ENCODE measurements at places on chromosomes 16 and 17.

DNA sequence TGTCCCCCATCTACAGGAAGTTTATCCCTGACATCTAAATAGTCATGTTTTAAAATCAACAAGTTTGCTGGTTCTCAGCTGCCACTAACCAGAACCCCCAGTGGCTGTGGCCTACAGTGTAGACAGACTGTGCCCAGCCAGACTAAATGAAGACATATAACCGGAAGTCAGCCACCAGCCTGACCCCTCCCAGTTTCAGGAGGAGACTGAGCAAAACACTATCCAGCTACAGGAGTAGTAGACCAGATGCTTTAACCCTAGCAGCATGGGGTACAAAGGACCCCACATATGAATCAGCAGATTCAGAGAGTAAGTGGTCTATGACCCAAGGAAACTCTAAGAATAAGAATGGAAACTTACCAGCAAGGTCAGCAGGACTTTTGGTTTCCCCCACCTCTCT lies 83.4 kb downstream of the HIC1 start:
- no peak for DNase-seq

- DNase-seq, result no peak
Measured at GRCh38 chr17:27585153-27585681, 45.8 kb upstream of the LGALS9 start.

DNA sequence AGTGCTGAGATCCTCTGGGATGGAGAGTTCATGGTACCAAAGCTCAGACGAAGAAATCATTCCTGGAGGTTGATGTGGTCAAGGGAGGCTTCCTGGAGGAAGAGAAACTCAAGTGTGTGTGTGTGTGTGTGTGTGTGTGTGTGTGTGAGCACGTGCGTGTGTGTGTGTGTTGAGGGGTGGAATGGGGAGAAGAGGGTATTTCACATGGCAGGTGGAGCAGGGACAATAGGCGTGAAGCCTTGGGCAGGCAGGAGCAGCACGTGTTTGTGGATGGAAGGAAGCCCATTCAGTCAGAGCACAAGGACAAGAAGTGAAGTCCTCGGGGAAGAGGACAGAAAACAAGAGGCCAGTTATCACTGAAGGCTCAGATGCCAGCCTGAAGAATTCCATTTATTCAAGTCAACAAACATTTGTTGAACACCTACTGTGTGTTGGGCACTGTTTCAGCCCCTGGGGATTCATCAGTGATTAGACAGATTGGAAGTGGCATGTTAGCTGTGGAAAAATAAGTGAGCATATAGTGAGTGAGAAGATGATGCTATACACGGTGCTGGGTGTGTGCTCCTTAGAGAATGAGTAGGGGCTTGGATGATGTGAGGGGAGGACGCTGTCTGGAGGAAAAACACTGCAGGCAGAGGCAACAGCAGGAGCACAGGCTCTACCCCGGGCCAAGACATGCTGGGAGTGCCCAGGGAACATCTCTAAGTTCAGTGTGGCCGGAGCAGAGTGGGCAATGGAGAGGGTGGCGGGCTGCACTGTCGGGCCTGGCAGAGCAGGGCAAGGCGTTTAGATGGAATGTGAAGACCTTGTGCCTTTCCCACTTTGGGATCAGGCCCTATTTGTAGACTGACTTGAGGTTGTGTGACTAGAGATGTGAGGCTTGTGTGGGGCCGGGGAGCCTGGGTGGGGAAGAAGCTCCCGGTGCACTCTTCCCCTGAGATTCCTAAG lies 267.1 kb downstream of the CBLN1 start:
- DNase-seq, result no peak

DNA sequence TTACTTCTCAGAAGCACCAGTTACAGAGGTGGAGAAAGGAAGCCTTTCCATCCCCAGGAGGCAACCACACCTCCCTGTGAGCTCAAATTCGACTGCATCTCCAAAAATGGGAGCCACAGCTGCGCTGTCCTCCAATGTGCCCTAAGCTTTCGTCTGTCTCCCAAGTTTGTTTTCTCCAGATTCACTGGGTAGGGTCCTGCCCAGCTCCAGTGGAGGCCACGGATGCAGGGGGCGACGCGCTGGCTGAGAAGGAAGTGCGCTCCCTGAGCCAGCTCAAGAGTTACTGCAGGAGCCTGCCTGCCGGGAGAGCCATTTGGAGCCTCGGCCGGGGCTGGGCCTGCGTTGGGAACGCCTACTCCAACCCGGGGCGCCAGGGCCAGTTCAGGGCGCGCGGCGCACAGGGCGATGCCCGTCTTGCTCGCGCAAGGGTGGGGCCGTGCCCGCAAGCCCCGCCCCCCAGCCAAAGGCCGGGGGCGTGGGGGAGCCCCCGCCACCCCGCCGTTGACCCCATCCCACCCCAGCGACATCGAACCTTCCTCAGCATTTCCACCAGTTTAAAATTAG lies 19.5 kb downstream of the SIAH1 start:
- DNase-seq, result peak; percentile 75

DNA sequence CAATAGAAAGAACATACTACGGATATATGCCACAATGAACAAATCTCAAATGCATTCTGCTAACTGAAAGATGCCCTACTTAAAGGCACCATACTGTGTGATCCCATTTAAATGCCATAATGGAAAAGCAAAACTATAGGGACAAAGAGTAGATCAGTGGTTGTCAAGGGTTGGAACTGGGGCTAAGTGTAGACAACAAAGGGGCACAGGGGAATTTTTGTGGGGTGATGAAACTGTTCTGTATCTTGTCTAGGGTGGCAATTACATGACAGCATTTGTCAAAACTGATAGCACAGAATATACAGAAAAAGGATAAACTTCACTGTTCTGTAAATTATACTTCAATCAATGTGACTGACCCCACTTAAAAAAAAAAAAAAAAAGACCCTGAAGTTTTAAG lies 17.7 kb downstream of the GFOD2 start:
- DNase-seq, result no peak

DNA sequence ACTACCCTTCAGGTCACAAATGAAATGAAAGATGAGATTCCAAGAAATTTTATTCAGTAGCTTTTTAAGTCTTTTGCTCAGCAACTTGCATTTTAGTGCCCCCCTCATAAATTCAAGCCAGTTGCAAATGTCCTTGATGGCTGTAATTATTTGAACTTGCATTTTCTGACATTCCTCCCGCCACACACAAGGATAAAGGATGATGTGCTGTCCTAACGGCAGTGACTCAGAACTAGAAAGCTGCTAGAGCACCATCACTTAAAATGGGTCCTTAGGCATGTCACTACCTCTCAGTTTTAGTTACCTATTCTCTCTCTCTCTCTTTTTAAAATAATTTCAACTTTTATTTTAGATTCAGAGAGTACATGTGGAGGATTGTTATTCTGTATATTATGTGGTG lies 306.7 kb downstream of the CNTNAP4 start:
- DNase-seq, result no peak

- no peak for DNase-seq
Measured at GRCh38 chr16:89853306-89853993, 19.9 kb upstream of the TCF25 start.

DNA sequence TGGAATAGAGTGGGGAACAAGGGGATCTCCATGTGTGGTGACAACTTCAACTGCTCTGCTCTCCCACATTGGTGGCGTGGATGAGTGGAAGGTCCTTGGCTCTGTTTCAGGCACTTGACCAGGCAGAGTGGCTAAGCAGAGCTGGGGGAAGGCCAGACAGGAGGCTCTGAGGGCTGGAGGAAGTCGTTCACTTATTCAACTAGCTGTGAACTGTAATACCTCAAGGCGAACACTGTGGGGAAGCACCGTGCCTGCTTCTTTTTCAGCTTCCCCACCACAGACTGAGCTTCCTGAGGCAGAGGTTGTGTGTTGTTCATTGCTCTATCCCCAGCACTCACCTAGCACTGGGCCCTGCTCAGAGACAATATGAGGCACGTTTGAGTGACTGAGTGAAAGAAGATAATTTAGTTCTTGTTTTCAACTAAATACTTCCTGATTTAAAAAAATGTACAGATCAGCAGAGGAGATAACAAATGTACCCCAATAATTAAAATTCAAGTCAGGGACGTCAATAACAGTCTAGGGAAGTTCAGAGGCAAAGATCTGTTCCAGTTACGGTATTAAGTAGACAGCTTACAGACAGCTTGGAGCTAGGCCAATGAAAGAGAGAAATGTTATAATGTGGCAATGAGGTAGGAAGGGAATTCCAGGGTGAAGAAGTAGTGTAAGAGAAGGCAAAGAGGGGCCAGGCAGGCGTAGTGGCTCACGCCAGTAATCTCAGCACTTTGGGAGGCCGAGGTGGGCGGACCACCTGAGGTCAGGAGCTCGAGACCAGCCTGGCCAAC lies 34.7 kb downstream of the MYO18A start:
- DNase-seq, result peak; percentile 51

DNA sequence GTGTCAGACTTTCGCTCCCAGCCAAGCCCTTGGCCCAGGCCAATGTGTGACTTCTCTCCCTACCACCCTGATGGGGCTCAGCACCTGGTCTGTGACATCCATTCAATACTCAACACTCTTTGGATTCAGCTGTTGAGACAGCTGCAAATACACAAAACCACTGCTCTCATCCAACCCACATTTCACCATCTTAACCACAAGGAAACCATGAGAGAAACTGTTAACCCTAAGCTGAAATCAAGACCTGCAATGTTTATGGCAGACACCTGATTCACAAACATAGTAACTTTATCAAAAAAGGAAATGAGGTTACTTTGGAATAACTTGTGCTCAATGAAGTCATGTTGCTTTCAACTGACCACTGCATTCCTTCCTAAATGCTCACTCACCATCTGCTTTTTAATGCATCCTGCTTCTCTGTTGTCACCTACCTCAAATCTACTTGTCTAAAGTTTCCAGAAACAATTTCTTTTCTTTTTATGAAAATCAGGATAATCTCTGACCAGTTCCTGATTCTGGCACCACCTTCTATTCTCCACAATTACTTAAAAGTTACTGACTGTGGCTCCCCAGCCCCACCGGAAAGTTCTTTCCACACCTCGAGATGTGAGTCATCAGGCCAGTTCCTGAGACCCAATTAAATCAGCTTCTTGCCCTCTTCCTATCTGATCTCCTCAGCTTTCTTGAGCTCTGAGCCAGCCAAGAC lies 88.2 kb downstream of the NOG start:
- no peak for DNase-seq

DNA sequence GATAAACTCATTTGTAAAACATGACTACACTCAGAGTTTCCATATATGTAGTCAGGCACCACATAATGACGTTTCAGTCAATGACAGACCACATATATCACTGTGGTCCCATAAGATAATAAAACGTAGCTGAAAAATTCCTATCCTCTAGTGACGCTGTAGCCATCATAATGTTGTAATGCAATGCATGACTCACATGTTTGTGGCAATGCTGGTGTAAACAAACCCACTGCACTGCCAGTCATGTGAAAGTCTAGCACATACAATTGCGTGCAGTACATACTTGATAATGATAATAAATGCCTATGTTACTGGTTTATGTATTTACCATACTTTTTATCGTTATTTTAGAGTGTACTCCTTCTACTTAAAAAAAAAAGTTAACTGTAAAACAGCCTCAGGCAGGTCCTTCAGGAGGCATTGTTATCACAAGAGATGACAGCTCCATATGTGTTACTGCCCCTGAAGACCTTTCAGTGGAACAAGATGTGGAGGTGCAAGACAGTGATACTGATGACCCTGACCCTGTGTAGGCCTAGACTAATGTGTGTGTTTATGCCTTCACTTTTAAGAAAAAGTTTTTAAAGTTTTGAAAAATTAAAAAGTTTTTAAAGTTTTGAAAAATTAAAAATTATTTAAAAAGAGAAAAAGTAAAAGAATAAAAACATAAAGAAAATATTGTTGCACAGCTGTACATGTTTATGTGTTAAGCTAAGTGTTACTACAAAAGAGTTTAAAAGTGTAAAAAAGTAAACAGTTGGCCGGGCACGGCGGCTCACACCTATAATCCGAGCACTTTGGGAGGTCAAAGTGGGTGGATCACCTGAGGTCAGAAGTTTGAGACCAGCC lies 9.0 kb downstream of the STAT5B start:
- peak; percentile 32 for DNase-seq

DNA sequence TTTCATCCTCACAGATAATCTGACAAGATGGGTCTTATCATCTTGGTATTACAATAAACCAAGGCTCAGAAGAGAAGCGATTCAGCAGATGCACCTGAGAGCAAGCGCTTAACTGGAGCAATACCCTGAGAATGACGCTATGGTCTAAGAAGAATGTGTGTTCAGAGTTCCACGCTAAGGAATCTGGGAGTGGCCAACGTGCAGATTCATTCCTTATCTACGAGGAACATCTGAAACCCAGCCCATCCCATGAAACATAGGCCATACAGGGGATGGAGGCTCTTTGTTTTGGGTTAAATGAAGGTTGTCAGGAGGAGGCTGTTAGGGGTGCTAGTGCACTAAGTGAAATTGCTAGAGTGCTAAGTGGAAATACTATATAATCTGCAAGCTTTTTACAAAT lies 28.5 kb upstream of the KDM8 start:
- DNase-seq, result no peak

DNA sequence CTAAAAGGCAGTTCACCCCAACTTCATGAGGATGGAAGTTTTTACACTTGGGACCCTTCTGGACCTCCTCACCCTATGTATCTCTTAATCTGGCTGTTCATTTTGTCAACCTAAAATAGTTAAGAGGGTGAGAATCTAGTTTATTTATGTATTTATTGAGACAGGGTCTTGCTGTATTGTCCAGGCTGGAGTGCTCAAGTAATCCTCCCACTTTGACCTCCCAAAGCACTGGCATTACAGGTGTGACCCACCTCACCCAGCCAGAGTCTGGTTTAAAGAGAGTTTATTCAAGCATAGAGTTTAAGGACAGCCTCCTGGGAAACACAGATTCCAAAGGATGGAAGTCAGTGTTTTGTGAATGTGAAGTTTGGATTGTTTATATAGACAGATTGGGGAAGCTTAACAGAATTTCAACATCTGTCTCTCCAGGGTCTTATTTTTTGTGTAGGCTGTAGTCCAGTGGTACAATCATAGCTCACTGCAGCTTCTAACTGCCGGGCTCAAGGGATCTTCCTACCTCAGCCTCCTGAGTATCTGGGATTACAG lies 8.0 kb upstream of the APPBP2 start:
- no peak for DNase-seq

- no peak for DNase-seq
Measured at GRCh38 chr17:82465023-82465603, 6.6 kb downstream of the NARF start.

DNA sequence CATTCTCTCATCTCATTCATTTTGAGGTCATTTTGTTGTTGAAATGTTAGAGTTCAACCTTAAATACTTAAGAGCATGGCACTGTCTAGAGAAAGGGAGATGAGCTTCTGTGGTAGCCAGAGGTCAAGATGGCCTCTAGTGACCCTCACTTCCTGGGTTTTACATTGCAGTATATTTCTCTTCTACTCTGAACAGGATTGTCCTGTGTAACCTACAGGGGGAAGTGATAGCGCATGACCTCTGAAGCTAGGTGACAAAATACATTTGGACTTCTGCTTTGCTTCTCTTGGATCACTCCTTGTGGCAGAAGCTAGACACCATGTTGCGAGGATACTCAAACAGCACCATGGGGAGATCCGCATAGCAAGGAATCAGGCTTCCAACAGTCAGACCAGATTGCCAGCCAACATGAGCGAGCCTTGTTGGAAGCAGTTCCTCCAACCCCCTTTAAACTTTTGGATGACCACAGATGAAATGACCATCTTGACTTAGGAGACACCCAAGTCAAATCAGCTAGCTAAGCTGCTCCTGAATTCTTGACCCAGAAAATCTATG lies 748.4 kb downstream of the MAF start:
- DNase-seq, result no peak

- no peak for DNase-seq
Measured at GRCh38 chr17:9115214-9116191, 94.2 kb downstream of the NTN1 start.

- DNase-seq, result no peak
Measured at GRCh38 chr17:61511480-61512182, 59.4 kb downstream of the TBX4 start.

Data from activated T-helper 9 cell treated with anti-CD3 and anti-CD28 coated beads, Interleukin-2, amount 50 U/mL, for 16 hours (primary cell).